Stimulated activated CD4-positive, alpha-beta T cell treated with anti-CD3 and anti-CD28 coated beads, TNF-alpha, amount 100 ng/mL, for 48 hours (primary cell): ENCODE measurements at places on chromosomes 2 and 18.
A peak's percentile ranks its signal among the peaks of the same experiment; 100 is the strongest.

DNA sequence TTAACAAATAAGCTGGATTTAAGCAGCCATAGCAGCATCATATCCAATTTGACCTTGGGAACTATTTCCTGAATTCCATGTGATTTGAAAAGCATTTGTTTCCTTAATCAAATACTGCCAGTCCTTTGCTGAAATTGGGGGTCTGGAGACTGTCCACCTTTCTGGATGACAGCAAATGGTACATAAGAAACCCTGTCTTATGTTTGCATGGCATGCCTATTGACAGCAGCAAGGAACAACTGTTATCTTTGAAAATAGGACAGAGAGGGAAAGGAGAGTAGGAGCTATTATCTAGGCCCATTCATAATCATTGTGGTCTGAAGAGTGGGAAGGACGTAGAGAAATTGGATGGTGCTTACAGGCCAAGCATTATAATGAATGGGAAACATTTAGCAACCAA is 129.2 kb upstream of the CTNNA2 start:
- no peak for DNase-seq

- DNase-seq: no peak
These were observed 128.9 kb downstream of the HDAC4 start for GRCh38 chr2:239271882-239272281.

GRCh38 chr2:232458051-232458660 is 2.2 kb downstream of the ALPI start:
- no peak for DNase-seq

- no peak for DNase-seq
These were observed 99.5 kb downstream of the TTC32 start for GRCh38 chr2:19802086-19802841.

GRCh38 chr2:8086357-8086756 is 595.5 kb upstream of the ID2 start:
- DNase-seq: no peak

DNA sequence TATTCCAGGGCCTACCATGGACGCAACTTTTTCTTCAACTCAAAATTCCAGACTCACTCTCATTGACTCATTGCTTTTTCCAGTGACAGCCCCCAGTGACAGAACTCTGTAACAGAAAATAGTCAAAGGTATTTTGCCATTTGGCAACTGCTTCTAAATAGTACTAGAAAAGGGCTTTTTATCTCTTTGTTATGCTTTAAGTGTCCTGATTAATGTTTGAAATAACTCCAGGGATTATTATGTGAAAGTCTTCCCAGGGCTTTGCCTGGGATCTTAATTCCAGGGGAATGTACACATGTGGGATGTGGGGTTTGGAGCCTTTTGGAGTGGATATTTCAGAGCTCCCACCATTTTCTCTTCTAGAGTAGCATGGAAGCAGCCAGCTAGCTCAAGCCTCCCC is 198.8 kb downstream of the KCNS3 start:
- DNase-seq: no peak

GRCh38 chr2:30664761-30665358 is 142.4 kb downstream of the CAPN13 start:
- DNase-seq: no peak

DNA sequence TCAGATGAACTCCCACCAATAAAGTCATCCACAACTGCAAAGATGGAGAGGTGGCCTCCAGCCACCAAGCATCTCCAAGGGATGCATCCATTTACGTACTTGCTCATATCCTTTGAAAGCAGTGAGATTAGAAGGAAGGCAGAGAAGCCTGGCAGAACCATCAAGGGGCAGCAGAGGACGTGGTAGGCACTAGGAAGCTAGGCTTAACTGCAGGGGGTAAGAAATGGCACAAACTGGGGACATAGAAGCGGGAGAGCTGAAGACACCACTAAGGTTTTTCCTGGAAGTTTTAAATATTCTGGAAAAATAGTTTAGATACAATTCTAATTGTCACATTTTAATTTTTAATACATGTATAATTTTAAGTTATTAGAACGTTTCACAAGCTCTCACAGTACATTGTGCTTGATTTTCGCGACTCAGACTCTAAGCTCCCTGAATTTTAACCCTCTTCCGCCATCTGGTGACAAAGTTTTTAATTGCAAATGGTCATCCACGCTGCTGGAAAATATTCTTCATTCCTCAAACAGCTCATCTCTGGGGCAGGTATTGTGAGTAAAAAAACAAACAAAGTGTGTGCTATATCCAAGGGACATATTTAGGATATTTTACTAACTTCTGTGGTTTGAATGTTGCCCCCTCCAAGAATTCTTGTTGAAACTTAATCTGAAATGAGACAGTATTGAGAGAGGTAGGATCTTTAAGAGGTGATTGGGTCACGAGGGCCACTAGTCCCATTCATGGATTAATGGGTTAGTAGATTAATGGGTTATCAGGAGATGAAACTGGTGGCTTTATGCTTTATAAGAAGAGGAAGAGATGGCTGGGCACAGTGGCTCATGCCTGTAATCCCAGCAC is 1.6 kb upstream of the PSTPIP2 start:
- no peak for DNase-seq

DNA sequence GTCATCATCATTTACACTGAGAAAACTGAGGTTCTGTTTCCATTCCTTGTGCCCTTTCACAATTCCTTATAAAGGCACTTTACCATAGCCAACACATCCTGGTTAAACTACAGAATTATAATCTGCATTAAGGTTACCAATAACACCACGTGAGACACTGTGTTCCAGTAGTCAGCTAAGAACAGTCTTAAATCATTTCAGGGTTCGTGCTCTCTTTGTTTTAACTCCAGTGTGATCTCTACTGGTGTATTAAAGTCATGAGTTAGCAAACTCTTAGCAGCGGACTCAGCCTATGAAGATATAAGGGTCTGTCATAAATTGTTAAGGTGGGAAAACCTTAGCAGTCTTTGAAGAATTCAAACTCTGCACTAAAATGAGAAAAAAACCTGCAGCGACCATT is 53.0 kb downstream of the TCF4 start:
- DNase-seq: no peak

DNA sequence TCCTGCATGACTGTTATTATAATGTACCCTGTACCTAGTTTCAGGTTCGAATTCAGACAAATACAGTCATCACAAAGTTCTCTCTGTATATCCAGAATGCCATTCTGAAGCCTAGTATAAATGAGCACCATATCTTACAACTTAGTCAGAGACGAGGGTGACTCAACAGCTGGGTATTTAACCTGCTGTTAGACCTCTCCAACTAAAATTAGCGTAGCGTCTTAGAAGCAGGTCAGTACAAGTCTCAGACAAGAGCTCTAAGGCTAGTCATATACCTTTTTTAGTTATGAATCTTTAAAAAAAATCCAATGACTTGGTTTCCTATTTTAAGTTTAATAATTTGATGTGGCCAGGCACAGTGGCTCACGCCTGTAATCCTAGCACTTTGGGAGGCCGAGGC is 74.1 kb downstream of the CABYR start:
- no peak for DNase-seq

- DNase-seq: peak; percentile 40
These were observed 35.1 kb upstream of the RASGRP3 start for GRCh38 chr2:33441235-33441810.

- no peak for DNase-seq
These were observed 126.1 kb downstream of the HNMT start for GRCh38 chr2:138090330-138090729.

DNA sequence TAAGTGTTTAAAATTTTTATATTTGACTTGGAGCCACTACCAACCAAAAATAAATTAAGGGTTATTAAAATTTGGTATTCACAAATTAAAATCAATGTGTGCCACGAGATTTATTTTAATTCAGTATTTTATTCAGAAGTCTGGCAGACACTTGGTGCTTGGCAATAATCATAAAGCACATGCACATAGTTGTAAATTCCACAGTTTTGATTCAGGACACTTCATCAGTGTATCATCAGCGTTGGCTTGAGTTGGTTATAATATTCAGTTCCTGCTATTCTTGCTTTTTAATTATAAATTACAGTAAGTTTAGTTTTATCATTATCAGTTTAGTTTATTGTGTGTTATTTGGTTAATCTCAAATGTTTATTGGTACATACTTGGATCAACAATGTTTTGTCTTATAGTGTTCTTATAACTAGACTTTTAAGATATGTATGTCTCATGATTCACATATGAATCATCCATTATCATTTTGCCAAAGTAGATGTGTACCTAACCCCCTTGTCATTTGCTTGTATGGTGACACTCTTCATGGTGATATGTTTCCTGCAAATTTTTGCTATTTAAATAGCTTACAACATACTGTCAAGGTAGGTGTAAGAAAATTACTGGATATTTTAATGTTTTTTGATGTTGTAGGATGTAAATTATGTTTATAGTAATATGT is 237.9 kb downstream of the BABAM2 start:
- DNase-seq: no peak

DNA sequence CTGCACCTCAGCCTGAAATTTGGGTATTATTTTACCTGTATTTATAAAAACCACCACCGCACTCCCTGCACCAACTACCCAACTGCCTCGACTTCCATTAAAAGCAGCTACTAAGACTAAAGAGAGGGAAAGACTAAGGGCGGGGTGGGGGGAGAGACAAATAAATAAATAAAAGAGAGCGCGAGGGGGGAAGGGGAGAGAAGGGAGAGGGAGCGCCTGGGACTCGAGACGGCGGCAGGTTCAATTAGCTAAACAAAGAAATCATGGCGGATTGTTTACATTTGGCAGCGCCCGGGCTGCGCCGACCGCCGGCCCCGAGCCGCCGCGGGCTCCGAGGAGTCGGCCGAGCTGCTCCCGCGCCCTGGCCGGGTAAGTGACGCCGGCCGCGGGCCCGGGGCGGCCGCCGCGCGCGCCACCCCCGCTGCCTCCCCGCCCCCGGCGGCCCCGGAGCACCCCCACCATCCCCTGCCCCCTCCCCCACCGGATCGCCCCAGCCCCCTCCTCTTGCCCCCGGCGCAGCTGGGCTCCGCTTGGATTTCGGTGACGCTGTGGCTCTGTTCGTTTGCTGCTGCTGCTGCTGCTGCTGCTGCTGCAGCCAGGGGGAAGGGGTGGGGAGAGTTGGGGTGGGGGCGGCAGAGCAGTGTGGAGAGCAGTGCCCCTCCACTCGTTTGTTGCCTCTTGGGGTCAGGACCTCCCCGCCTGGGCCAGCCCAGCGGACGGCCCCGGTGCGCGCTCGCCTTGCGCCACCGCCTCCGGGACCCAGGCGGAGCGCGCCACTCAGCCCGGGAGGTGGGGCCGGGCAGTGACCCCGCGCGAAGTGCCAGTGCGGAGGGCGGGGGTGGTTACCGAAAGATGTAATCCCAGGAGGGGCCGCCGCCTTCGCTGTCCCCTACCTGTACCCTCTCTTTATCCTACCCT is 187.2 kb upstream of the FANCL start:
- DNase-seq: no peak

DNA sequence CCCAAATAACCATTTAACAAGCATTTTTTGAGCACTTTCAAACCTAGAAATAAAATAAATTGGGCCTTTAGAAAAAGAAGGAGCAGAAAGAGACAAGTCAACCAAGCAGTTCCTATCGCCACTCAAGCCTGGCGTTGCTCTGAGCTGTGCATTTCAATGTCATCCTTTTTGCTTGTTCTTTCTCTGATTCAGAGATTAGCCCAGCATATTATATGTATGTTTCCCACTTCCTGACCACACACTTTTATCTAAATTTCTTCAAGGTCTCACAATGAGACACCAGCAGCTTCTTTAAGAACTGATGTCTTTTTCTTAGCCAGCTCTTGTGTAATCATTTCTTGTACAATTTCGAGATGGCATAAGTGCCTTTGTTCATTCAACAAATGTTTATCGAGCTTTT is 344.5 kb upstream of the ID2 start:
- peak; percentile 8 for DNase-seq

- no peak for DNase-seq
These were observed 1.4 kb downstream of the RPRD1A start for GRCh38 chr18:36066001-36066400.

- DNase-seq: no peak
These were observed 10.8 kb upstream of the ALPP start for GRCh38 chr2:232367591-232368233.

DNA sequence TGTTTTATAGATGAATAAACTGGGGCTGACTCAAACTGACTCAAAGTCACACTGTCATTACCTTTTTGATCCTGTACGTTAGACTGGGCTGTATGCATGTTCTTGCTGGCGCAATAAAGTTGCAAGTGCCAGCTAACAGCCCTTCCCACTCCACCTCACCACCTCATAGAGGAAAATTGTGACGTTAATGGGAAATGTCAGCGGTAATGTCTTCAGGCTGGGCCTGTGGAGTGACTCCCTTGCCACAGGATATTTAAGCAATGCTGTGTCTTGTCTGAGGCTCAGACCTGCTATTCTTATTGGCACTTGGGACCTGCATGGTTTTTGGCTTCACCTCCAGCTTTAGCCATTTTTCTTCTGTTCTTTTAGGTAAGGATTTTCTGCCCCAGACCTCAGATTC is 25.2 kb upstream of the CASP10 start:
- DNase-seq: no peak

GRCh38 chr2:181183878-181184542 is 203.6 kb downstream of the UBE2E3 start:
- DNase-seq: no peak

DNA sequence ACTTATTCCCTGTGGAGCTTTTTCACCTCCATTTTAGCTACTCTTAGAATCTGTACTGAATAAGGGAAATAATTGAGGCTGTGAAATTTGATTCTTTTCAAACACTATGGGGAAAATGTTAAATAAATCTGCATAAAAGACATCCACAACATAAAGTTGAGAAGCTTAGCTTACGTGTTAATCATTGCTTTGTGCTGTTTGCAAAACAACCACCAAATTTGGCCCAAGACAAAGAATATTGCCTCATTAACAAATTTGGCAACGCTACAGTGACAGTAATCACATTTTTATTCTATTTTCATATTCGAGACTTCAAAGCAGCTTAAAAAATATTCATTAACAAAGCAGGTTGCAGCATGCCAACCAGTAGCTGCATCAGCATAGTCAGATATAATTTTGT is 437.6 kb downstream of the DPP10 start:
- no peak for DNase-seq

GRCh38 chr2:181466661-181467576 is 9.7 kb downstream of the ITGA4 start:
- DNase-seq: peak; percentile 53

DNA sequence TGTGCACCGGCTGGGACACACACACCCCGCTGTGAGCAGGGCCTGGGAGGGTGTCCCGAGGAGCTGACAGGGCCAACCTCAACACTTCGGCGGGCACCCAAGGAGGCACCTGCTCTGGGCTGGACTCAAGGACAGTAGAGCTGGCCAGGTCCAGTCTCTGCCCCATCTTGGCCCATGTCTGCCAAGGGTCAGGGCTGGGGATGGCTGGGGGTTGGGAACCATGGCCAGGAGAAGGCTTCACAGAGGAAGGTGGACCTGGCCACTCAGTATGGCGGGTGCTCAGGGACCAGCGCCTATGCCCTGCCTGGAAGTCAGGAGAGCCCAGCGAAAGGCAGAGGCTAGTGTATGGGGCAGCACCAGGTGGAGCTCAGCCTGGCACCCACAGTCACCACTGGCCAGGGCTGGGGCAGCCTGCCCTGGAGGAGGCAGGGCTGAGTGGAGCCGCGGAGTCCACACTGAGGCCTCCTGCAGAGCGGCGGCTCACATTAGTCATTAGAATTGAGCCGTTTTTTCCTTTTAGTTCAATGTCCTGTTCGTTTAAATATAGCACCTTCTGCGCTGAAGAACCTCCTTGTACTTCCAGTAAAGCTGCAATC is 4.2 kb downstream of the ERFE start:
- DNase-seq: no peak

GRCh38 chr2:217477583-217477982 is 525.2 kb downstream of the TNS1 start:
- DNase-seq: no peak
